Prostate gland (tissue), 2 donors: ENCODE measurements at places on chromosomes 2 and 18. TPM values are rescaled to one million over a fixed set of nuclear protein-coding genes. Genes with fewer than 3 reads are reported as not detected.

The SIX3 gene
- not detected for total RNA-seq

The FBXO48 gene
- total RNA-seq, result 0.77 TPM

The REG3A gene
- total RNA-seq, result not detected

The C2orf15 gene
- 4.5 TPM for total RNA-seq

The ABCG8 gene
- total RNA-seq, result 0.57 TPM

The CTAGE1 gene
- total RNA-seq, result 0.80 TPM

The NDUFV2 gene
- 114 TPM for total RNA-seq

The FSHR gene
- not detected for total RNA-seq

The GRP gene
- total RNA-seq, result not detected

The COX5B gene
- 469 TPM for total RNA-seq

The ANKRD62 gene
- 4.3 TPM for total RNA-seq
